NCI-H1930 (cell line): ENCODE measurements at places on chromosomes 2 and 18.

GRCh38 chr2:153416071-153416470 lies 62.5 kb downstream of the RPRM start:
- DNase-seq, result no peak

- no peak for DNase-seq
These were observed 144.2 kb downstream of the WDR7 start for GRCh38 chr18:56795381-56795780.

GRCh38 chr2:222912117-222912516 lies 51.3 kb downstream of the ACSL3 start:
- DNase-seq, result no peak

DNA sequence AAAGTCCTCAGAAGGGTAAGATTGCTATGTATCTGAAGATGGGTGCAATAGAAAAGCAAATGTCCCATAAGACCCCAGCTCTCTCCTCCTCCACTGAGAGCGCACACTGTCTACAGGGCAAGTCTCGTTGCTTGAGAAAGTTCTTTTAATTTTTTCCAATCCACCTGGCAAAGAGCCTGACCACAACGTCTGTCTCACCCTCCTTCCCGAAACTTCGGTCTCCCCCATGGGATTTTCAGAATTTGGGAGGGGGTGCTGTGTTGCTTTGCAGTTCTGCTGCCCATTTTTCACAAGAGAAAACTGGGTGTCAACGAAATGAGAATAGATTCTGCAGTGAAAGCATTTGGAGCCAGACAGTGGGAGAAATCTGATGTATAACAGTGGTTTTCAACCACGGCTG lies 40.4 kb downstream of the SERTAD2 start:
- no peak for DNase-seq
